HS-27A (cell line): ENCODE measurements at places on chromosomes 11 and 22.

DNA sequence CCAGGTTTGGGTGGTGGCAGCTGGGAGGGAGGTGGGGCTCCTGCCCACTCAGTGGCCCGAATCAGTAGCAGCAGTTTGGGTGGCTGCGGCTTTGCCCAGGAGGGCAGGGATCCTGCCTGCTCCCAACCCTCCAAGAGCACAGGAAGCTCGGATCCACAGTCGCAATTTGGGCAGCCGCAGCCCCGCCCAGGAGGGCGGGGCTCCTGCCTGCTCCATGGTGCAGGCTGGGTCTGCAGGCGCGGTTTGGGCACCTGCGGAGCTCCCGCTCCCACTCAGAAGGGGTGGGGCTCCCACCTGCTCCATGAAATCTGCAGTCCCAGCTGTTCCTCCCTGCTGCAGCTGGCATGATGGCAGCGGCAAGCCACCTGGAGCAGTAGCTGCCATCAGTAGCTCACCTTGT is 38.1 kb upstream of the CALCB start:
- DNase-seq = no peak

GRCh38 chr22:50083462-50084079 is 1.7 kb downstream of the MLC1 start:
- no peak for DNase-seq

DNA sequence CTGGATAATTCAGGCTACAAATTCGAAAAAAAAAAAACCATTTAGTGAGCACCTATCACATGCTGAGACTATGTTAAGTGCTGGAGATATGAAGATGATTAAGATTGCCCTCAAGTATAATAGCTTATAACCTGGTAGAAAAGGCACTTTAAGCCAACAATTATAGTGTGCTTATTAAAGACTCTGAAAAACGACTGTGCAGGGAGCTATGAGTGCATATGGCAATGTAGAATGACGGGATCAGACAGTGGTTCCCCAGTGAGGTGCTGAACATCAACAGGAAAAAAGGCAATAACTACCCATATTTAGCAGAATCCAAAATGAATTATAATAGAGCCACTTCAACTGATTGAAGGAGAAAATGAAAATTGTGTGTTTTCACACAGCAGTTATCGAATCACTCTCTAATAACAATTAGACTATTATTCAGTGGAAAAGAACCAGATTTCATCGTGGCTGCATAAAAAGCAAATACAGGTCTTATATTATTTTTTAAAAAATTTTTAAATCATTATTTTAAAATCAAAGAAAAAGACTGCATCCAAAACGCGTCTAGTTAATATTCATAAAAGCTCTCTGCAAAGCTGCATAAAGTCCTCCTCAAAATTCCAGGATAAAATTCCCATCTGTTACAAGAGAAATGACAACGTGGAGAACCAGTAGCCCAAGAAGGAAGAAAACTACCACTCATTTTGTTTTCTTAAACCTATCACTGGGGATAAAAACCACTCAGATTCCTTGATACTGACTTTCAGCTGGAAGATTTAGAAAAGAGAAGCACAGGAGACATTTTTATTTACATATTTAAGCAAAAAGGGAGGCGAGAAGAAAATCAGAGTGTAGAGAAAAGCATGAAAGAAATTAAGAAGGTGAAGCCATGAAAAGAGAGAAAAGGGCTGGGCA is 1.1 kb downstream of the MTMR2 start:
- no peak for DNase-seq

DNA sequence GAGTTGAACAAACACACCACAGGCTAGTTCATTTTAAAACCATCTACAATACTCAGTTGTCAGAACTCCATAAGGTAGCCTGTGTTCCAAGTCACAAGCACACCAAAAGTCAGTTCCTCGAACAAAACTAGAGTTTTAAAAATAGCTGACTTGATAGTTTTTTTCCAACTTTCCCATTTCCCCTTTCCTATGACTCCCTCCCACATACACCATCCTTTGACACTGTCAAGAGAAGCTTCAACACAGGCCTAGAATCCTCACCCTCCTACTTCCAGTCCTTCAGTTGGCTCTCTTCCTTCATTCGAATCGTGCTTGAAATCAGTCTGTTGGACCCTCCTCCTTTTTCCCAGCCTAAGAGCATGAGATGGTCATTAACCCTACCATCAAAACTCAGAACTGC is 105.7 kb upstream of the AKIP1 start:
- DNase-seq = no peak

DNA sequence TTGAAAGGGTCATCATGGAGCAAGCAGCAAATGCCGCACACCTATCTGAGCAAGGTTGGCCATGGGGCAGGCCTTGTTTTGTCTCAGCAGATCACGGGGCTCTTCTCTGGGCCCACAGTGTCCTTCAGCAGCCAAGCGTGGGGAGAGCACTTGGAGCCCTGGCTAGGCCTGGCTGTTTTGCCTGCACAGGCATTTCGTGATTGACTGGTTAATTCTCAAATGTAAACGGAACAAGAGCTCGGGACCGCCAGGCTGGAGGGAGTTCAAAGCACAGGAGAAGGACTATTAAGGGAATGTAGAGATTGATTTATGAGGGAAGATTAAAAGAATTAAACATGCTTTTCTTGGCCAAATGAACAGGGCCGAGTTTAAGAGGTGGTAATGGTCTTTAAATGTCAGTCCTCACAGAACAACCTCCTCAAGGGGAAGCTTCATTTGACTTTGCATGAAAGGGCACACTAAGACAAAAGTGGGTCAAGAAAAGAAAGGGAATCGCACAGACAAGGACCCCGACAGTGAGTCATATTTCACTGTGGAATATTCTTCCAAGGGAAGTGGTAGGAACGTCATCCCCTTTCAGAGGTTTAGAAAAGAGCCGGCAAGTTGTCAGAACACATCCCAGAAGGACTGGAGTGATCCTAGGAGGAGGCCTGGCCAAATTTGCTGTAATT is 20.7 kb downstream of the SPON1 start:
- DNase-seq = no peak

DNA sequence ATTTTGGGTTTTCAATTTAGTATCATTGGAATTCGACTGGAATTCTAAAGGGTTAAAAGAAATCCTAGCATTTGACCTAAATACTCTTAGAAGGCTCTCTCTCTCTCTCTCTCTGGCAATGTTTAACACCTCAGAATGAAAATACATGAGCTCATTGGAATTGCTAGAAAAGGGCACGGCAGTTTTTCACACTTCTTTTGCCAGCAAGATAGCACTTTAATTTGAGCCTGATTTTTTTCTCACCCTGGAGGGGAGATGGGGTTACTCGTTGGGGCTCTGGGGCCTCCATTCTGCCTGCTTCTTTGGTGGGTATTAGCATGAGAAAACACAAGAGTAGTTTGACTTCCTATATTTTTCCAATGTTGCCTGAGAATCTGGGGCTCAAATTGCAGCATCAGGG is 22.8 kb upstream of the CLMP start:
- DNase-seq = no peak

GRCh38 chr22:42872821-42873220 is 15.7 kb upstream of the ARFGAP3 start:
- no peak for DNase-seq

- no peak for DNase-seq
Observed at GRCh38 chr11:94926271-94926625, 47.1 kb downstream of the CWC15 start.

- DNase-seq = no peak
Observed at GRCh38 chr11:96783311-96783710, 393.5 kb downstream of the JRKL start.

DNA sequence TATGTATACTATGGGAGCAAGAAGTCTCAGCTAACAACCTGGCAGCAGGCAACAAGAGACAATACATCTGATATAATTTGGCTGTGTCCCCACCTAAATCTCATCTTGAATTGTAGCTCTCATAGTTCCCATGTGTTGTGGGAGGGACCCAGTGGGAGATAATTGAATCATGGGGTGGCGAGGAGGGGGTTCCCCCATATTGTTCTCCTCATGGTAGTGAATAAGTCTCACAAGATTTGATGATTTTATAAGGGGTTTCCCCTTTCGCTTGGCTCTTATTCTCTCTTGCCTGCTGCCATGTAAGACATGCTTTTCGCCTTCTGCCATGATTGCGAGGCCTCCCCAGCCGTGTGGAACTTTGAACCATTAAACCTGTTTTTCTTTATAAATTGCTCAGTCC is 6.2 kb downstream of the DNAJC24 start:
- DNase-seq = no peak

- no peak for DNase-seq
Observed at GRCh38 chr11:299081-299891, at the start of gene IFITM5. IFITM5 (minus strand) TSS chr11:299526; CDS start chr11:299490, 36 bp downstream.

- no peak for DNase-seq
Observed at GRCh38 chr11:108511851-108512474, 13.8 kb upstream of the POGLUT3 start.

GRCh38 chr11:129530154-129530895 is 154.7 kb downstream of the BARX2 start:
- no peak for DNase-seq

DNA sequence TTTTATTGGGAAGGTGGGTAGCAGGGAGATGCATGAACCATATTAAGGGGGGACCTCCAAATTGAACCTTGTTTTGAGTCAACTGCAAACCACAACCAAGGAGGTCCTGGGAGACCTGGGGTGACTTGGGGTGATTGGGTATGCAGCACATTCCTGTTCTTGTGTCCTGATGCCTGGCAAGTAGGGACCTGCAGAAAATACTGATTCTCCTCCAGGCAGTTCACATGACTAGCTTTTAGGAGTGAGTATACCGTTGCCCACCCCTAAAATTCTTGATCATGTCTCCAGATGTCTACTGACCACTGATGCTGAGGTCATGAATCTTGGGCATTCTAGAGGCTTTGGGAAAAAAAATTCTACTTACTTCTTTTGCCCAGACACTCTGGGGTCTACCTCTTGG is 6.3 kb downstream of the EHF start:
- no peak for DNase-seq

DNA sequence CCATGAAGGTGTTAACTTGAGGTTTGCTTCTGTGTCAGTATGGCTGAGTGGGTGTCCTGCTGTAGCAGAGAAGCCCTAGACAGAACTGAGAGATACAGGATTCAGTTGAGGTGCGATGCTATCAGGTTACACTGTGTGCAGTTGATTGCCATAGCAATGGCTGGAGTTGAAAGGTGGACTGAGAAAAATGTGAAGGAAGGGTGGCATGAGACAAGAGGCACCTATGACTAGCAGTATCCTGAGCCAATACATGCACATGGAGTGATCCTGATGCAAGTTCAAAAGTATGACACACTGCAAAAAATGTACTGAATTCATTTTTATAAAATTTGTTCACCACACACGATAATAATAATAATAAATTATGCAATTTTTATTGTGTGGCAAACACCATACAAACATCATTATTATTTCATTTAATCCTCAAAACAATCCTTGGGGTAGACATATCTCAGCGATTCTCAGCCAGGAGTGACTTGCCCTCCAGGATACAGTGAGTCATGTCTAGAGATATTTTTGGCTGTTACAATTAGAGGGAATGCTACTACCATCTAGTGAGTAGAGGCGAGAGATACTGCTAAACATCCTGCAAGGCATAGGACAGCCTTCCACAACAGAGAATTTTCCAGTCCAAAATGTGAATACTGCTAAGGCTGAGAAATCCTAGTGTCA is 3.9 kb upstream of the PIWIL4 start:
- DNase-seq = no peak
